ENCODE measurements at places on chromosomes 12 and 14.

- no peak for DNase-seq
These were observed 8.8 kb downstream of the SERPINA1 start for GRCh38 chr14:94379291-94380224.

DNA sequence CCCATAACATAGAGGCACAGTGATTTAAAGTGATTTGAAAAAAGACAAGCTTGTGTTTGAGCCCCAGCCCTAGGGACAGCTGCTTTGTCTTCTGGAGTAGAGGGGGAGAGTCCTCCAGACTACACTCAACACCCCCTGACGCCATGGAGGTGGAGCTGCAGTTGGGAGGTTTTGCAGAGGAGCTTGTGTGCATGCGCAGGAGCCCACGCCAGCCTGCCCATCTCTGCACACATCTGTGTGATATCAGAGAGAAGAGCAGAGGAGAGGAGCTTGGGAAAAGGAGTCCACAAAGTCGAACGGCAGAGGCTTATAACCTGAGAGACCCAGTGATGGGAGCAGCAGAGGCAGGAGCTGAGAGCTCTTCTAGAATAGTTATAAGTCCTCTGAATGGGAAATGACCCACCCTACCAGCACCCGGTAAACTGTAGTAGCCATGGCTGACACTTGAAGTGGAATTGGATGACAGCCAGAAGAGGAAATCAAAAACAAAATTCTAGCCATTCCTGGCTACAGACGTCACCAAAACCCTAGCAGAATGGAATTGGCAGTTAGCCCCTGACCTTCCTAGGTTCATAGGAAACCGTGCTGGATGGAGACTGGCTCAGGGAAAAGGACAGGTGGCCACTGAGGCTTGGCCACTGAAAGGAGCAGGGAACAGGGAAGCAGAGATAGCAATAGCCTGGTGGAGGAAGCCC is 185.1 kb upstream of the VASH1 start:
- no peak for DNase-seq

GRCh38 chr12:118189741-118190191 is 53.8 kb downstream of the PEBP1 start:
- no peak for DNase-seq

- no peak for DNase-seq
These were observed 211.4 kb downstream of the SSPN start for GRCh38 chr12:26406813-26407212.

DNA sequence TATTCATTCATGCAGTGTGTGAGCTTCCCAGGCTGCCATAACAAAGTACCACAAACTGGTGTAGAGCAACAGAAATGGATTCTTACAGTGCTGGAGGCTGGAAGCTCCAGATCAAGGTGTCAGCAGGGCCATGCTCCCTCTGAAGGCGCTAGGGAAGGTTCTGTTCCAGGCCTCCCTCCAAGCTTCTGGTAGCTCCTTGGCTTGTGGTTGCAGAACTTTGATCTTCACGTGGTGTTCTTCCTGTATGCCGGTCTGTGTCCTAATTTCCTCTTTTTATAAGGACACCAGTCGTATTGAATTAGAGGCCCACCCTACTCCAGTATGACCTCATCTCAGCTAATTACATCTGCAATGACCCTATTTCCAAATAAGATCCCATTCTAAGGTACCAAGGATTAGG is 3.1 kb downstream of the OTUB2 start:
- no peak for DNase-seq
